ENCODE measurements at places on chromosomes 2 and 18.

DNA sequence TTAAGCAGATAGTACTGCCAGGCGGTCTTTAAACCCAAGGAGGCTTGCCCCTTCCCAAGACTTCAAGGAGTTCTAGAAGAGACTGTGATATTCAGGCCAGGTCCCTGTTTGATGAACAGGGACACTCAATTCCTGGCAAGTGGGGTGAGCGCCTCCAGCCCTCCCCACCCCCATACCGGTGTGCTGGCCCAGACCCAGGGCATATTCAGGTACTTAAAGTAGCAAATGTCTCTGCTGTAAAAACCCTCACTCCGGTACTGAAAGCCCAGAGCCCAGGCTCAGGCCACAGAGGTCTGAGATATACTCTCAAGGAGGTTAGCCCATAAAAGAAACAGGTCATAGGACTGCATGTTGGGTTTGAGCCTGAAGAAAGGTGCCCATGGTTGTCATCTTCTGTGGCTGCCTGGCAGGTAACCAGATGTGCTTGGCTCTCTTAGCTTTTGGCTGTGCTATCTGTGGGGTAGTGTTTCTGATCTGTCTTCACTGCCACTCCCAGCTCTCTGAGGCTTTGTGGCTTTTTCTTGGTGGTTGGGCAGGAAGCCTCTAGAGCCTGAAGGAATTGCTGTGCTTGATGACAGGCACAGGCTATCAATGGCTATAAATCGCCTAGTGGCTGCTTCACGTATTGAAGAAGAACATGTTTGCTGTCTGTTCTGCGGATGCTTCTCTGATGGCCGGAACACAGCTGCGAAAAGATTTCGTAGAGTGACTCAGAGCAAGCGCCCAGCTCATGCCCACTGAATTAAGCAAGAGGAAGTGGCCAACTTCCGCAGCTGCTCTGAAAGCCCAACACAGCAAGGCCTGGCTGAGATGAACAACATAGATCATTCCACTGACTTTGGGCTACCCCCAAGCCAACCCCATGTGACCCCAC is 63.3 kb upstream of the ALPP start:
- peak; percentile 43 for DNase-seq

DNA sequence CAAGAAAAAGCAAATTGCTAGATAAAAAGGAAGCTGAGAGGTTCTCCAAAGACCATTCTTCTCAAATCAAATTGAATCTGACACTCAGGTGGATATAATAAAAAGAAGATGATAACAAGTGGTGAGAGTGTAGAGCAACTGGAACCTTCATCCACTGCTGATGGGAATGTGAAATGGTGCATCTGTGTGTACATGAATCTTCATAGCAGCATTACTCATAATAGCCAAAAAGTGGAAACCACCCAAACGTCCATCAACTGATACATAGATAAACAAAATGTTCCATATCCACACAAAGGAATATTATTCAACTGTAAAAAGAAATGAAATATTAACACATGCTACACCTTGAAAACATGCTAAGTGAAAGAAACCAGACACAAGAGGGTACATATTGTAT is 357.2 kb upstream of the EPHA4 start:
- no peak for DNase-seq

DNA sequence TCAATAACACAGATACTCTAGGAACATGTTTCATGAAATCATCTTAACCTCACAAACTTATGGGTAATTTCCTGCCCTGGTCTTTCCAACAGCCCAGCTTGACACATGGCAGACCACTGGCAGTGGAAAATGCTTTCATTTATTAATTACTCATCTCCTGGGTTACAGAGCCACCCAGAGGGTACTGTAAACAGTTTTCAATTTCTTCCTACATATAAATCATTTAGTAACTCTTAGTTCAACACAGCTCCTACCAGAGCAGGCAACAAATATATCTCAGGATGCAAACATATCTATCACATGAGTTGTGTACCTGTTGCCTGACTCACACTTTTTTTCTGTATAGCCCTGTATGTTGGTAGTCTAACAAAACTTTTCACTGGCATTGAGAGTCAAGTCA is 99.2 kb upstream of the VRK2 start:
- DNase-seq: no peak

- DNase-seq: no peak
These were observed 77.6 kb upstream of the SNTG2 start for GRCh38 chr2:873027-873426.

GRCh38 chr2:111066062-111066593 is 54.6 kb upstream of the BCL2L11 start:
- no peak for DNase-seq

DNA sequence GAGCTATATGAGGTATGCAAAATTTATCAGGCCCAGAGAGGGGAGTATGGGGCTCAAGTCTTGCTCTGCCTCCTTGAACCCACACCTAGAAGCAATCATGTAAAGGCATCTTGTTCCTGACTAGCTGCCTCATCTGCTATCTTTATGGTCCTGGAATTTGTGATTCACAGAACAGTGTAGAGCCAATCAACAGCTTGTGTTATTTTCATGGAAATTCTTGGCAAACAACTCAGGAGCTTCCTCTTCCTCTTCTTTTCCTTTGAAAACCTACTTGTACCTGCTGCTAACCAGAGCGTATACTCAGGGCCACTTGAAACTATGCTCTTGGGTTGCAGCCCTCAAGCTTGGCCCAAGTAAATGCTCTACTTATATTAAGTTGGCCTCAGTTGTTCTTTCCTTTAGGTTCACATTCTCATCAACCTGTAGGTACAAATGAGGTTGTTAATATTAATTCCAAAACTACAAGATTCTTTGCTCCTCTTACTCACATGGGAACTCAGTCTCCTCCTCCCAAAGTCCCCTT is 3.5 kb upstream of the NOSTRIN start:
- DNase-seq: no peak

- DNase-seq: no peak
These were observed 390.9 kb upstream of the TRIB2 start for GRCh38 chr2:12325806-12326205.

DNA sequence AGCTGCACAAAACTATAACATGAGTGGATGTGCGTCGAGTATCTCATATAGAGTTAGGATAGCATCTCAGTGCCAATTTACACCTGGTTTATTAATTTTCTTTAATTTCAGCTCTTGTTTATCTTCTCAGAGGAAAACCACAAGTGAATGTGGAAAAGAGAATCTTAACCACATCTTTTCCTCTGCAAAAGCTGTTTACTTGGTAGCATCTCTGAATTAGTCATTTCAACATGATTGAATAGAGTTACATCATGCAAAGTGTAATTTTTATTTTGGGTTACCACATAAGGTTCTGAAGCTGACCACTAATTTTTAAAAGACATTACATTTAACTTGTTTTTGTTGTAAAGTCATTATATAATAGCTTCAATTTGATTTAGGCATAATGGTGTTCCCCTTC is 83.8 kb upstream of the FAM237A start:
- no peak for DNase-seq

- DNase-seq: no peak
These were observed 2.9 kb upstream of the FAM124B start for GRCh38 chr2:224404796-224405195.

GRCh38 chr2:199462347-199462955 is 4.7 kb upstream of the SATB2 start:
- DNase-seq: no peak

- DNase-seq: no peak
These were observed 81.3 kb downstream of the KCNF1 start for GRCh38 chr2:10993001-10993481.

DNA sequence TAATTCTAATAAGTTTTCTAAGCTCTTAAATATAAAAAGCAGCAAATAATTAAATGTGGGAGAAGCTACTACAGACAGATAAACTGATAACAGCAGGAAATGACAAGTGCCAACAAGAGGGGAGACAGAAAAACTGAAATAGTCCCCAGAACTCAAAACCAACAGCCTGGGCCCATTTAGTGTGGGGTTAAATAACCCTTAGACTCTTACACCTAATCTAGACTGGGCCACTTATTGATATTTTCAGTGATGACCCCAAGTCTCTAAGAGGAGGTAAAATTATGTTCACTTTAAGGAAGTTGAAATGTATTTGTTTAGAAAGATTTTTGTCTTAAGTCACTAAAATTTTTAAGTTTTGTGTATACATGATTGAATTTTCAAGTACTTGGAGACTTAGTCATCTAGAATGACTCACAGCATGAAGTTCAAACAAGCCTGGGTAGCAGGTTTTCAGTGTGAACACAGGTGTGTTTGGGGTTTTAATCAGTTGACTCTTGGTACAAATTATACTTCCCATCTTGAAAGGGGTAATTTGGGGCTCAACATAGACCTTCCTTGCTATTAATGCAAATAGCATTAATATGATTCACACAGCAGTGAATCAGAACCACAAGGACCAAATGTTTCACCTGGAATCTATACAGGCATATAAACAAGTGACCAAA is 54.9 kb upstream of the MYO3B start:
- no peak for DNase-seq

- DNase-seq: no peak
These were observed 80.8 kb downstream of the EHD3 start for GRCh38 chr2:31314761-31315160.

GRCh38 chr2:127034051-127034450 is 72.9 kb downstream of the BIN1 start:
- no peak for DNase-seq

- DNase-seq: no peak
These were observed 23.4 kb upstream of the KCNK3 start for GRCh38 chr2:26668856-26669750.

GRCh38 chr2:184532551-184532950 is 65.8 kb upstream of the ZNF804A start:
- no peak for DNase-seq

GRCh38 chr2:12688893-12689292 is 27.8 kb upstream of the TRIB2 start:
- no peak for DNase-seq

All from stimulated activated CD8-positive, alpha-beta memory T cell treated with anti-CD3 and anti-CD28 coated beads, Interleukin-4, amount 100 ng/mL, for 1 hour (primary cell).